Muscle of leg (tissue), 16 donors: ENCODE measurements at places on chromosomes 4 and X. TPM values are rescaled to one million over a fixed set of nuclear protein-coding genes. Genes with fewer than 3 reads are reported as not detected.

Gene ASB12
- 12.0 TPM for polyA plus RNA-seq

DNA sequence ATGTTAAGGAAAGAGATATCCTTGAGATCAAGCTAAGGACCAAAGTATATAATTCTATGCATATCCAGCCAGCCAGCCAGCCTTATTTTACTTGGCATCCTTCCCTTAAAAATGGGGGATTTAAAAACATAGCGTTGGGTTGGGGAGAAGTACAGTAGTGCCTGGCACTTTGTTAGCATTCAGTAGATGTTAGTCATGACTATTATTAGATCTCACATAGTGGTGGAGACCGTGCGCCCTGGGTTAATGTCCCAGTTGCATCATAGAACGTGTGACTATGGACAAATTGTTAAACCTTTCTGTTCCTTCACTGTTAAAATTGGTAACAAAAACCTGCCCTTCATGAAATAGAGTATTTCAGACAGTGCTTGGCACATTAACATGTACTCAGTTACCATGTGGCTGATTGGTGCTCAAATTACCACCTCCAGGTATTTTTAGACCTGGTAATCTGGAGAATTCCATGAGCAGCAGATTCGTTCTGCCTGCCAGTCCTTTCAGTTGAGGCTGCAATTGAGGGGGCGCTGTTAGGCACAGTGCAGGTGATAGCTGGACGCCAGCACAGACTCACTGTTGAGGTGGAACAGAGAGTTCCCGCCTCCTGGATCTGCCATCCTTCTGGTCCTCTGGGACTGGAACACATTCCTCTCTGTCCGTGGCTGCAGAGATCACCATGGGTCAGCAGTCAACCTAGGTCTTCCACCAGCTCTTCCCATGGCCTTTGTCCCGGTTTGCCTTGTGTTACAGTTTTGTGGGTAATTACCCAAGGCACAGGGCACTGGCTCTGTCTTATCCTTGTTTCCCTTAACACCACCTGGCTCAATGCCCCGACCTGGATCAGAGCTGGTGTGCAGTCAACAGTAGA, 31.7 kb downstream of the RBBP7 start:
- peak; percentile 26 for DNase-seq

DNA sequence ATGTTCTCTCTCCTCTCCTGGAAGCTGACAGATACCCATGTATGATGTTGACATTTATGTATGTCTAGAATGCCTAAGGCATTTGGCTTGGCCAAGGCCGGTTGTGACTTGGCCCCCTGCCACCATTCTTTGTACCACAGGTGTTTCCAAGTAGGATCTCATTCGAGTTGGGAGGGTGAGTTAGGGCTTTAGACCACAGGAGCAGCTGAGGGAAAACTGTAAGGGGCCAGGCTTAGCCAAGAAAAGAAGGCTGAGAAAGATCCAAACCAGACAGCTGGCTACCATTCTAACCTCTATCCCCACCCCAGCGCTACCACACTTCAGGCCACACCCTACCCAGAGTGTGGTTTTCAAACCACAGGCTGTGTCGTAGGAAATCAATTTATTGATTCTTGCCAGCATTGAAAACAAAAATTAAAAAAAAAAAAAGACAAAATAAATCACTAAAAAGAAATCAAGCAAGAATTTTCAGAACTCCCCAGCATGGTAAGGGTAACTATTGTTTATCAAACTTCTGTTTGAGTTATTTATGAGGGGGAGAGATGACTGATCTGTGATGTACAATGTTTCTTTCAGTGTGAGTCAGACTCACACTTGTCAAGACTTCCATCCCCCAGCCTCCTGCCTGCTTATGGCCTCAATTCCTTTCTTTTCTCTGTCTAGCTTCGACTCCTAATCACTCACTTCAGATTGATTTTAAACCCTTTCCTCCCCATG, 9.9 kb downstream of the TMSB4X start:
- peak; percentile 71 for DNase-seq

GRCh38 chr4:33386764-33387163, 2666.6 kb downstream of the PCDH7 start:
- DNase-seq, result no peak
